CD4-positive, alpha-beta T cell treated with Interferon gamma for 1 hour (primary cell): ENCODE measurements at places on chromosomes 12 and 14.

- no peak for DNase-seq
Measured at GRCh38 chr12:130420071-130420470, 82.4 kb downstream of the PIWIL1 start.

DNA sequence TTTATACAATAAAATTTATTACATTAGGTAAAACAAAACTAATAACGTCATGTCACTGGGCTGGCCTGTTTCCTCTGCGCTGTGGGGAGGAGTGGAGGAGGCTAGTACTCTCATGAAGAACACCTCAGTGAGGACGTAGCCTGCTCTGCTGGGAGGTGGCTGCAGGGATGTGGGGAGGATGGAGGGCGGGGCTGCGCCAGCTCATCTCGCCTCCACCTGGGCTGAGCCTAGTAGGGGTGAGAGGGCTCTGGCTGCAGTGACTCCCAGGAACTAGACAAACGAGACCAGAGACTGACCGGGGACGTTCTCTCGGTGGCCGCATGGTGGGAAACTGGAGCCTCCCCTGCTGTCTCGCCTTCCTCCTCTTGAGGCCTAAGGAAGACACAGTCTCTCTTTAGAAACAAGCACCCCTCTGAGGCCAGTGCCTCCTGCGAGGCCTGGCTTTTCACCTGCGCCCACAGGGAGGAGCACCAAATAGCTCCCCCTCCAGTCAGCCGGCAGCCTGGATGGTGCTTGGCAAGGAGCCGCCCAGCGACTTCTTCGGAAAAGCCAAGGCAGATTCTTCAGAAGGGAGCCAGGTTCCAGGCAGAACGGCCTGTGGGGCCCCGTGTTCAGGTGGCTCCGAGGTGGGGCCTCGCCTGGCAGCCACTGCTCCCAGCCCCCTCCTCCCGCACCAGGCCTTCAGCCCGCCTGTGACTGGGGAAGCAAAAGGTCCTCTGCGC, 62.4 kb downstream of the PLEKHG3 start:
- DNase-seq = no peak

GRCh38 chr14:26856876-26857518, 259.2 kb upstream of the NOVA1 start:
- DNase-seq = no peak

DNA sequence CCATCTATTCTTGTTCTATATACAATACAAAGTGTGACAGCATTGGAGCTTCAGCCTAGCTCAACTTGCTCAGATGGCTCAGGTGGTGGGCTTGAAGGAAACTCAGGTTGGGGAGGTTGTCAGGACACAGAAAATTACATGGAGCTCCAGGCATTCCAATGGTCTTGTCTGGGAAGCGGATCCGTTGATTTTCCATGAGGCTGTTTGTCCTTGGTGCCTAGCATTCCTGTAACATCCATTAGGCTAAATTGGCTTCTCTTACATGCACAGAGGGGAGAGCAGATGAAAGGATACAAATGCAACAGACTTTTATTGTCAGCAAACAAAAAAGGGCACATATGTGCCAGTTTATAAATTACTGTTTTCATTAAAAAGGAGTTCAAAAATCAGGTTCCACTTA, 75.5 kb upstream of the OTX2 start:
- no peak for DNase-seq

GRCh38 chr14:44701563-44702263, 194.6 kb upstream of the FSCB start:
- no peak for DNase-seq

DNA sequence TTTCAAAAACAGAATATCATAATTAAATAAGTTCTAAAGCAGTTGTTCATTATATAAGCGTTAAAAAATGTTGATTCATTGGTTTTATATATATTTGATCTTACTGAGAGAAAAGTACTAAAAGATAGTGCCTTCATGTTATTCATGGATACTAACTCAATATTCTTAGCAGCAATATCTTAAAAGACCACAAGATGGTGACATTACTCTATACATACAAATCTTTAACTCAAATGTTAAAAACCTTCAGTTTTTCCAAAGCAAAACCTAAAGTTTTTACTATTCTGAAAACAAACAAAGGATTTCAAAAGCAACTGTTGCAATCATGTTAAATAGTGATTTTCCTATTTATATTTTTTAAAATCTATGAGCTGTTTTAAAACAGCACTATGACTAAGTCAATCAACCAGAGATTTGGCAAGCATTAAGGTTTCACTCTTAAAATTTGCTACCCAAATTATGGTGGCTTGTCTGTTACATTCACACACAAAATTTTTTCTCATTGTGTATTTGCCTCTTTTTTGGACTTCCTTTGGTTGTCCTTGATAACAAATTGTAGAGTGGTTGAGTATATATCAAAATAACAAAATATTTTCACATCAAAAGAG, 50.1 kb upstream of the RERGL start:
- DNase-seq = no peak

DNA sequence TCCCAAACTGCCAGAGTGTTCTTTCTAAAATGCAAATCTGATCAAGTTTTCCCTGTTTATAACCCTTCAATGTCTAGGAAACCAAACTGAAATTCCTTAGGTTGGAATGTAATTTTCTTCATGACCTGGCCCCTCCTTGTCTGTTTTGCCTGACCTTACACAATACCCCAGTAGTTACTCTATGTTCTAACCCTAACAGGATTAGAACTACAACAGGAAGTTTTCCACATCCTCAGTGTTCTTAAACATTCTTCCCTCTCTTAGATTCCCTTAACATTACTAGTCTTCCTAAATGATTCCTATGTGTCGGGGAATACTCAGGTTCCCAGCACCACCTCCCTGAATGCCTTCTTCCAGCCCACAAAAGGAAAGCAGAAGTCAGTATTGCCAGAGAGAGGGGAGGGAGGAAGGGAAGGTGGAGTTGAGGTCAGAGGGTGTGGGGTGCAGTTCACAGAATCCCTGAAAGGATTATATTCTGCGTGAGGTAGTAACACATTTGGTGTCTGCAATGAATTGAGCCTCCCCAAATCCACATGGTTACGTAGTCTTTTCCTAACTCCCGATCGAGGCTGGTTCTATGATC, 72.6 kb downstream of the BBS10 start:
- no peak for DNase-seq

DNA sequence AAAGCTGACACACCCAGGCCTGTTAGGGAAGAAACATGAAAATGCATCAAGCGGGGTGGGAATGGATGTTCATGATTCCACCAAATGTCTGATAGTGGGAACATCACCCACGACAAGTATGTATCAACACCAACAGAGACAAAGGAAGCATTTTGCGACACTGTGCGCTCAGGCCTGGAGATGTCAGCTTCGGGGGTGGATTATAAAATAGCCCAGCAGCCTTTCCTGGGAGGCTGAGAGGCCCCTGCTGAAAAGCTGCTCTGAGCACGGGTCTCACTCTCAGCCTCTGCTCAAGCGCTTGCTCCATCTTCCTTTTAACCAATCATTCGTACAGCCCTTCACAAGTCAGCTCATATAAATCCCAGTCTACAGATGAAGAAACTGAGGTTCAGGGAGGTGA, 213.5 kb downstream of the BCL11B start:
- DNase-seq = no peak

- DNase-seq = no peak
Measured at GRCh38 chr12:22624548-22624869, 462 bp upstream of the ETNK1 start.

DNA sequence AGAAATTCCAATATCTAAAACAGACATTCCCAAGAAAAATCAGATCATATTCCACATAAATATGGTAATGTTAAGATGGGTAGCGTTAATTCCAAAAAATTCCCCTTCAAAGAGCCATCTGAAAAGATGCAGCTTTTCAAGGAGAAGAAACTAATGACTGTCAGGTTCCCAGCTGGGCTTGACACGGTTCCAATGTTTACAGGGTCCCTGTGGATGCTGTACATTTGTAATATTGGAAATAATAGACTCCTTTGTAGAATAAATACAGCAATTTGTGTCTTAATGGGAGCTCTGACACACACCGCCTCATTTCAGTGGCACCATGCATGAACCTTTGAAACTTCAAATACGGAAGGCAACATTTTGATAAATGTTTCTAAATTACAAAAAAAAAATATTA, 140.6 kb downstream of the ITPR2 start:
- DNase-seq = no peak

DNA sequence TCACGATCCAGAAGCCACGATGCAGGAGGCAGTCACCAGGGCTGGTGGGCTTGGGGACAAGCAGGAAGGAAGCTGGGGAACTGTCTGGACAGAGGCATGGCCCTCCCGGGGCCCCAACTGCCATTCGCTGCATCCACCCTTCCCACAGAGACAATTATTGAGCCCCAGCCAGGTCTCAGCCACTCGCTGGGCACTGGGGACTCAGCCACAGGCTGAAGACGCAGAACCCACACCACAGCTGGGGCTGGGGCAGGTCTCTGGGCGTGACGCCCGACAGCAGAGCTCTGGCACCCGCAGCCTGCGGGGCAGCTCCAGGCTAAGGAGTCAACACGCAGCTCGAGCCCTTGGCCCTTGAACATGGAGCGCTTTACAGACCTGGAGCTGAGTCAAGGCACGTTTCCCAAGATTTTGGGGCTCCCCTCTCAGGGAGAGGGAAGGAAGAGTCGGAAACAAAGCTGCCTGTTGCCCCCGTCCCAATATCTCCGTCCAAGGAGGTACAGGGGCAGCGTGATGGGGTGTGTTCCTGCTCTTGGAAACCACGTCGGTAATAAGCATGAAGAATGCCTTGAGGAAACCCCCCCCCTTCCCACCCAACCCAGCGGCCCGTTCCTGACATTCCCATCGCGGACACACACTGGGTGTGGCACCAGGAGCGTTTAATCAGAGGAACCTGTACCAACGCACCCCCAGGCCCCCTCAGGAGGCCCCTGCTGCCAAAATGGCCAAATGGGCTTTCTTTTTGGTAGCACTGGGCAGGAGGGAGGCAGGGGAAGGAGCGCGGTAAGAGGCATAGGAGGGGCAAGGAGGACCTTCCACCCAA, 6.7 kb downstream of the RIMBP2 start:
- DNase-seq = no peak

DNA sequence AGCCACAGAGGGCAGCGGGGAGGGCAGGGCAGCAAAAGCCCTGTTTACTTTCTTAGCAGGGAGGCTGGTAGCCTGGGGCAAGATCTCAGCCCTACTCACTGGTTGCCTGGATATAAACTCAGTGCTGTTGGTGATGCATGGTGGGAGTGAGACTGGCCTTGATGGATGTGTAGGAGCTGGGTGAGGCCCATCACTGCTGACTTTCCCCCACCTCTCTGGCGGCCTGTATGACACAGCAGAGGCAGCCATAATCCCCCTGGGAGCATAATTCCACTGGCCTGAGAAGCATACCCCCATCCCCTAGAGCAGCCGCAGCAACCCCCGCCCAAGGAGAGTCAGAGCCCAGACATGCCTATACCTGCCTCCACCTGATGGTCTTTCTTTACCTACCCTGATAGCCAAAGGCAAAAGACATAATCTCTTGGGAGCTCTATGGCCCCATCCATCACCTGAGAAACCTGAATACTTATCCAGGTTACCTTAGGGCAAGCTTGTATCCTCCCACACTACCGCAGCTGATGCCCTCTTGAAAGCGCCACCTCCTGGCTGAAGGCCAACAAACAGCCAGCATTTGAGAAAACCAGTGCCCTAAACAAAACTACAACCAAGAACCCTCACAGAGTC, 59.3 kb downstream of the DNAI7 start:
- no peak for DNase-seq

DNA sequence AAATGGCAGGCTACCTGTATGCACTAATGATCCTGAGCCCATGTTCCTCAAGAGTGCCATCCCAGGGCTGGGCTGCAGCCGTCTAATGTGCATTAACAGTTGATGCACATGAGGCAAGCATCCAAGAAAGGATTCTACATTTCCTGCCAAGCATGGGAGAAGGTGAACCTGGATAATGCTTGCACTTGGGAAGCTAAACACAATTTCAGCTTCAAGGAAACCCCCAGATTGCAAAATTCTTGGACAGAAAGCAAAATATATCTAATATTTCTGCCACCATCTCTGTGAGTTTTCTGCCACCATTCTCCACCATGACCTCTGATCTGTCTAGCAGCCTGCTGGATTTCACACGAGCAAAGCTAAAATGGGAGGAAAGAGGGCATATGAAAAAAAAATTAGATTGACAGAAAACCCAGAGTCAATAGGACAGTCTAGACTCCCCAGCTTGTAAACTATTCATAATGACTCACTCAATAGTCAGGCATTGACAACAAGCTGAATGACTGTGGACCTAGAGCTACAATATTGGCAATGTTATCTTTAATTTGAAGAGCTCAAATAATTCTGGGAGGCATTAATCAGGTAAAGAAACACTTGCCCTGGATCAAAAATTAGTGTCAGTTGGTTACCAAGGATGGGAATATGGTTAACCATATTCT, 91.9 kb upstream of the BCL2L14 start:
- no peak for DNase-seq

GRCh38 chr12:101045486-101046464, 164.3 kb downstream of the SLC5A8 start:
- no peak for DNase-seq

DNA sequence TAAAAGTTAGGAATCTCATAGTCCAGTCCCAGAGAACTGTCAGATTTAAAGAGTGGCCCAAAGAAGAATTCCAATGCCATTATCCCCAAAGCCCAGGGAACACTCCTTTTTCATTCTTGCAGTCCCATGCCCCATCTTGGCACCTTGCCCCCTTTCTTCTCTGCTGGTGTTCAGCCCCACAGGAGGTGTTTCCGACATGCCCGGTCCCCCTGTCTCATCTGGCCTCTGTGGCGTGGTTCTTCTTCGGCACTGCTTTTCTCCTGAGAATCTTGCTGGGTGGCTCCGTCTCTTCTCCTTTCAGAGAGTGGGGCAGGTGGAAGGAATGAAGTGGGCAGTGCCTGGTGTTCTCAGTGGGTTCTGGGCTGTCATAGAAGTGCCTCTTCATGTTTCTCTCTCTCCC, 64.7 kb downstream of the VCPKMT start:
- DNase-seq = no peak

DNA sequence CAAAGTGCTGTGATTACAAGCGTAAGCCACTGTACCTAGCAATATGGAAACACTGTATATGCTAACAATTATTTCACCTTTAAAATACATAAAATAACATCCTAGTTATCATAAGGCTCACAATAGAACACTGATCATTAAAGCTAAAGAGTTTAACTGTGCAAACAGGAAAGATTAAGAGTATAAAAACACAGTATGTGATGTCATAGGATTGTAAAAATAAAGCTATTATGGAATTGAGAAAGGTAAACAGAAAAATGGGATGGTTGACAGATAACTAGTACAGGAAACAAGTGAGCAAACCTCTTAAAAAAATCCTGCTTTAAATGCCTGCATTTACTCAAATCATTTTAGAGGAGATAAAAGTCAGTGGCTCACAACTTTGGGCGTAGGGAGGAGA, 10.8 kb upstream of the IPO8 start:
- no peak for DNase-seq

- DNase-seq = no peak
Measured at GRCh38 chr12:29145372-29146170, 3.5 kb upstream of the FAR2 start.

DNA sequence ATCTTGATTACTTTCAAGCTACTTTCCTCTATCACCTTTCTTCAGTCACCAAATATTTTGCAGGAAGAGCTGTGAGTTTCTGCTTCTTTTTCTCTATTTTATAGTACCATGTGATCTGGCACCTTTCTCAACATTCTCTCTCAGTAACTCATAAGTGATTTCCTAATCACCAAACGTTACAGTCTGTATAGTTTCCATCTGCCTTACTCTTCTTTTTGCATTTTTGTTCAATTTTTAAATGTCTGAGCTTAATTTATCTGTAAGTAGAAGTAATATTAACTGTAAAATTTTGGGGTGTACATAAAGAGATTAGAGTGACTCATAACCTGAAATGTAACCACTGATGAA, 422.1 kb upstream of the SYT1 start:
- DNase-seq = no peak

- DNase-seq = no peak
Measured at GRCh38 chr14:78451319-78451695, 281.1 kb downstream of the NRXN3 start.

GRCh38 chr14:95363468-95363954, 43.8 kb upstream of the CLMN start:
- no peak for DNase-seq
